ENCODE measurements at places on chromosomes 11 and 22. TPM values are rescaled to one million over a fixed set of nuclear protein-coding genes. Genes with fewer than 3 reads are reported as not detected.

DNA sequence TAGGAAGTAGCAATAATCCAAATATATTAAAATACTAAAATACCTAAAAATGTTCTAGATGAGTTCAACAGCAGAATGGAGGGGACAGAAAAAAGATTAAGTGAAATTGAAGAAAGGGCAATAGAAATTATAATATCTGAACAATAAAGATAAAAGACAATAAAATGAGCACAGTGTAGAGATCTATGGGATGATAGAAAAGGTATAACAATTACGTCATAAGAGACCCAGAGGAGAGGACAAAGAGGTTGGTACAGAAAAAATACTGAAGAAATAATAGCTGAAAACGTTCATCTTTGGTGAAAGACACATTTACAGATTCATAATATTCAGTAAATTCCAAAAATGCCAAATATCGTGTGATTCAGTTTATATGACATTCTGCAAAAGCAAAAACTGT lies 143.4 kb downstream of the TMEM135 start:
- DNase-seq: no peak

DNA sequence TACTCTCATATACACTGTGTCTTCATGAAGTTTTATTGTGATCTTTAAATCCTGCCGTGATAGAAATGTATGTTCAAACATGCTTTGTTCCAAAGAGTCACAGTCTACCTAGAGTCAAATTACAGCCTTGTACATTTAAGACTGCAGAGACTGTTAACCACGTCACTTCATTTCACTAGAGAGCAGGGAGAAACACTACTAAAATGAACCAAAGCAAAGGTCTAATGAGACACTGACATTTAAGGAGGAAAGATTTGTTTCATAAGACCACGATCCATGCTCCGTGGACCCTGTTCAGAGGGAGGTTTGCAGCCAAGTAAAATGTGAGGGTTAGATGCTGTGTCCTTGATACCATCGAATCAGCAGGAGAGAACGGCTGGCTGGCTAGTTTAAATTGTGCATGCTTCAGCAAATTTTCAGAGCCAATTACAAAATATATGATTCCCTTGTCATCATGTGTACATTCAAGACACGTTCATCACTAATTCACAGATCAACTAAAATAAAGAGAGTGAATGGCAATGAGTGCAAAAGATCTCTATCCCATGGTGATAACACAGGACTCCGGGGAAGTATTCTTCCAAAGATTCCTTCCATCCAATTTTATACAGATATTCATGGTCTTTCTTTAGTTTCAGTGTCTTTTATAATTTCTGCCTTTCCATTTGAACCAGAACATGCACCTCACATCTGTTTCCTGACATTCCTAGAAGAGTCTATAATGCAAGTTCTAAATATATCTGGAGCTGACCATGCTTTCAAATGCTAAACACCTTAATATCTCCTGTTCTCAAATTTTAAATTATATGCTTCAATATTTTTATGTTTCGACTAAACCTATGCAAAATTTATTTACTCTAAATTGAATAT lies 960.9 kb upstream of the FAT3 start:
- DNase-seq: no peak

DNA sequence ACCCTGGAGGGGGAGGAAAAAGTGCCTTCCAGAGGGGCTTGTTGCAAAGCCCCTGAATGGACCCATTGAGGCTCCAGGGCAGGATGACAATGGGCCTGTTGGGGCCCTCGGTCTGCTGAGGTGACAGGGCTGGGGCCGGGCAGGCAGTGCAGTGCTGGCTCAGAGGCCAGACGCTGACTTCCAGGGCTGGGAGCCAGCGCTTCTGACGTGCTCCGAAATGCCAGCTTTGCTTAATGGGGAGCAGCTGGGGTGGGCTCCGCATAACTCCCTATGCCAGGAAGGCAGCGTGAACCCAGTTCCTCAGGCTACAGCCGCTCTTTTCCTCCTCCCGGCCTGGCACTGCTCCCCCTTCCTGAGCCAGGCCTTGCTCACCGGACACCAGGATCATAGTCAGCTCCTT lies 17.7 kb downstream of the NAV2 start:
- peak; percentile 71 for DNase-seq

Gene POTEH
- not detected for total RNA-seq

GRCh38 chr11:128388206-128388815 lies 199.0 kb downstream of the ETS1 start:
- no peak for DNase-seq

GRCh38 chr11:82959987-82960778 lies 58.6 kb downstream of the DDIAS start:
- DNase-seq: no peak

DNA sequence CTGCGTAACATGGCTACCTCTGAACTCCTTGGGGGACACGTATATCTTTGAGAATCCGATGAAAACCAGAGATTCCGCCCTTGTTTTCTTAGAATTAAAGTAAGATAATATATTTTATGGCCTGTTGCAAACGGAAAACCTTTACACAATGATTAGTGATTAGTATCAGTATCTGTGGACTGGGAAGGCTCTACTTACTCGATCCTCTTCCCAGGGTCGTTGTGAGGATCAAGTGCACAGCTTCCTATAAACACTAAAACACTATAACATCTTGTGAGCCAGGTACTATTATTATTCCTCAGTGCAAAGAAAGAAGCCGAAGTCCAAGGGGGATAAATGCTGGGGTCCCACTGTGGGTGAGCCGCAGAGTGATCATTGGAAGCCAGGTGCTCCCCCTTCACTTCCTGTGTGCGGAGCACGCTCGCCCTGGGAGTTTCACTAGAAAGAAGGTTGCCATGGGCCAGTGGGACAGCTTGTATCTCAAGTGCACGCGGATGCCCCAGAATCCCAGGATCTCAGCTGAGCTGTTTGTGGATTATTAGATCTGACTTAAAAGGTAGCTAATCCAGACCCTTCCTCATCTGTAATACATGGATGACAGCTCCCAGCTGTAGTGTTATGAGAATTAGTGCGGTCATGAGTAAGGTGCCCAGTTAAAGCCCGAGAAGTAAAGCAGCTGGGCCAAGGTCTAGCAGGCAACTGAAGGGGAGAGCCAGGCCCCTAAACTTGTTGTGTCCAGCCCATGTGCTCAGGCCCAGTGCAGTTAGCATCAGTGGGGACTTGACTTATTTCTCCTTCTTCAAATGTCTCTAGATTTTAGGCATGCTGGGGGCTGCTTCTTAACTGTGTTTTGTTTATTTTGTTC lies 839 bp downstream of the CBY1 start:
- no peak for DNase-seq

Gene EIF1AD
- 22.8 TPM for total RNA-seq

DNA sequence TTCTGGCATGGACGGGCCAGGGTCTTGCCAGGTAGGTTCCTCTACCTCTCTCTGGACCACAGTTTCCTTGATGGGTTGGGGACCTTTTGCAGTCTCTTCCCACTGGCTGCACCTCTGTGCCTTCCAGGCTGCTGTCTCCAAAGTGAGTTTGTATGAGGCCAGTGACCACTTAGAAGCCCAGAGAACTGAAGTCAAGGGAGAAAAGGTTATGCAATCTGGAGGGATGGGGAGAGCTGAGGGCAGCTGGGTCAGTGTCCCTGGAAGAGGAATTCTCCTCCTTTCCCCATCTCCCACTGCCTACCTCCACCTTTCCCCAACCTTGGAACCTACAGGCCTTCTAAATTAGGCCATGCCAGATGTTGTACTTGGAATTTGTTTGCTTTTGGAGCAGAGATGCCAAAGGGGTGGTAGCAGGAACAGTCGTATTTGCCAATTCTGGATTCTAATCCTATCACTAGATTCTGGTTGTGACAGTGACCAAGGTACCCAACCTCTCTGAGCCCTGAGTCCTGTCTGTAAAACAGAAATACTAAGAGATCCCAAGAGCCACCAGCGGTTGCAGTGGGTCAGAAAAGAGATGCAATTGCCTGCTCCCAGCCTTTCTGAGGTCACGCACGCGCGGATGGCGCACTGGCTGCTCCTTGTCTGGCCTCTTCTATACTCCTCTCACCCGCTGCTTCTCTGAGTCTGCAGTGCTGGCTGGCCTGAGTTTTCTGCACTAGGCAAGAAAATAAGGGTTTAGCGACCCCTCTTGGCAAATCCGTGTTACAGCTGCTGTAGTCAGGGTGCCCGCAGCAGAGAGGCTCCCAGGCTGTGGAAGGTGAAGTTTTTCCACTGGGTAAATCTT lies 10.7 kb upstream of the ACCSL start:
- peak; percentile 88 for DNase-seq

GRCh38 chr22:34812631-34813030 lies 253.3 kb upstream of the ISX start:
- no peak for DNase-seq

Gene KDM2A
- total RNA-seq: 37.5 TPM

Gene RIMBP3B
- 0.05 TPM for total RNA-seq

GRCh38 chr11:91686700-91687099 lies 537.9 kb upstream of the FAT3 start:
- DNase-seq: no peak

Gene GLB1L2
- 0.37 TPM for total RNA-seq

All from left ventricle myocardium superior (tissue), 1 donor.